NCI-H69 (cell line): ENCODE measurements at places on chromosomes 1 and 21.

DNA sequence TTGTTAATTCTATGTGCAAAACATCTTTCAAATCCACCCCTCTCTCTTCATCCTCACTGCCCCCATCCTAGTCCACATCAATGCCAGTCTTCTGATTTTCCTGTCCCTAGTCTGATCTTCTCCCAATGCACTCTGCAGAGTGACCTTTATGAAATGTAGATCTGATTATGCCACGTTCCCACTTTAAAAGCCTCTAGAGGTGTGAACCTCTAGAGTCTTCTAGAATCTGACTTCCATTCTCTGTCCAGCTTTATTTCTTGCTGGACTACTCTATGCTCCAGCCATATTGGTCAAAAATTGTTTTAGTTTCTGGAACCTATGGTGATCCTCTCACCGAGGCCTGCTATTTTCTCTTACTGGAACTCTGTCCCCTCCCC, 32.5 kb downstream of the ZNF648 start:
- DNase-seq: no peak

DNA sequence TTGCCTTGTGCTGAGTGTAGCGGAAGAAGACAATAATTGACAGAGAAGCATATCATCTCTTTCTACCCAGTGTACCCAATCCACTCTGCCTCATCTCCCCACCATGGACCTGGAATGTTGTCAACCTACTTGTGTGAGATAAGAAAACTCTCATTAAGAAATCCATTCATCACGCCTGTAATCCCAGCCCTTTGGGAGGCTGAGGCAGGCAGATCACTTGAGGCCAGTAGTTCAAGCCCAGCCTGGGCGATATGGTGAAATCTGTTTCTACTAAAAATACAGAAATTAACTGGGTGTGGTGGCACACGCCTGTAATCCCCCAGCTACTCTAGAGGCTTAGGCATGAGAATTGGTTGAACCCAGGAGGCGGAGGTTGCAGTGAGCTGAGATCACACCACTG, 209.6 kb downstream of the PBX1 start:
- no peak for DNase-seq

- DNase-seq: peak; percentile 45
These were observed 94.0 kb downstream of the SLC35F3 start for GRCh38 chr1:233998456-233998855.

DNA sequence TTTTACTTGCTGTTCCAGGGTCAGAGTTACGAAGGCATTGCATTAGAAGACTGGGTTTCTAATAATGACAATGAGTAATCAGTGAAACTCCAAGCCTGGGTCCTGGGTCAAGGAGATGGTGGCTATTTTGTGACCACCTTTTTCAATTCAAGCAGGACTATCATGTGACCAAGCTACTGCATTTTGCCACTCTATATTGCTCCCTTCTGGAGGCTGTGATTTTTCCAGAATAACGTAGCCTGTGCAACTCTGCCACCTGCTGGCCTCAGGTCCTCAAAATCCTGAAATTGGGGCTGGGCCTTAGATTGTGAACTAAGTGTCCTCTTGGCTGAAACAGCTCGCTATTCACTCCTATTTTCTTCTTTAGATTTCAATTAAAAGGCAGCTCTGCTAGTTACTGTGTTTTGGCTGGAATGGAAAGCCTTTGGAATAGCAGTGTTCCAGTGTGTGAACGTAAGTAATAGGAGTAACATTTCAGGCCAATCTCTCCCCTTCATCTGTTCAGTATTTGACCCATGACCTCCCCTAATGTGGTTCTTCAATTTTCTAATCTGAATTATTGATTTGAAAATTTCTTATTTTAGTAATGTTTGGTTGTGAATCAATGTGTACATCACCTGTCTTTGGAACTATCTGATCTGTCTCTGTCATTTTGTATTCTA, 52.9 kb upstream of the CD46 start:
- DNase-seq: peak; percentile 62

DNA sequence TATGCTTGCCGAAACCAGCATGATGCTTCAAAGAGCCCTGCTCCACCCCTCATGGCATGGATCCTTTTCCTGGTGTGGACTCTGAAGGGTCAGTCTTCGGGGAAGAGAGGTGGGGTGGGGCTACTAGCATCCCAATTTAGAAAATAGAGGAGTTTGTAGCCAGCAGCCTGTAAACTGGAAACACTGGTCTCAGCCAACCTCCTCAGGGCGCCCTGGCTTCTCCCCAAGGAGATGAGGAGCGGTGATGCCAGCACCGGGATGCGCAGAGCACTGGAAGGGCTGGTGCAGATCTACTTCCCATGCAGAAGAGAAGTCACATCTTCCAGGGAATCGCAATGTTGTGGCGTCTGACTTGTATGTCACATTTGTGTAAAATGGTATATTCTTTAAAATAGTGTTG, 6.4 kb upstream of the IKBKE start:
- no peak for DNase-seq

DNA sequence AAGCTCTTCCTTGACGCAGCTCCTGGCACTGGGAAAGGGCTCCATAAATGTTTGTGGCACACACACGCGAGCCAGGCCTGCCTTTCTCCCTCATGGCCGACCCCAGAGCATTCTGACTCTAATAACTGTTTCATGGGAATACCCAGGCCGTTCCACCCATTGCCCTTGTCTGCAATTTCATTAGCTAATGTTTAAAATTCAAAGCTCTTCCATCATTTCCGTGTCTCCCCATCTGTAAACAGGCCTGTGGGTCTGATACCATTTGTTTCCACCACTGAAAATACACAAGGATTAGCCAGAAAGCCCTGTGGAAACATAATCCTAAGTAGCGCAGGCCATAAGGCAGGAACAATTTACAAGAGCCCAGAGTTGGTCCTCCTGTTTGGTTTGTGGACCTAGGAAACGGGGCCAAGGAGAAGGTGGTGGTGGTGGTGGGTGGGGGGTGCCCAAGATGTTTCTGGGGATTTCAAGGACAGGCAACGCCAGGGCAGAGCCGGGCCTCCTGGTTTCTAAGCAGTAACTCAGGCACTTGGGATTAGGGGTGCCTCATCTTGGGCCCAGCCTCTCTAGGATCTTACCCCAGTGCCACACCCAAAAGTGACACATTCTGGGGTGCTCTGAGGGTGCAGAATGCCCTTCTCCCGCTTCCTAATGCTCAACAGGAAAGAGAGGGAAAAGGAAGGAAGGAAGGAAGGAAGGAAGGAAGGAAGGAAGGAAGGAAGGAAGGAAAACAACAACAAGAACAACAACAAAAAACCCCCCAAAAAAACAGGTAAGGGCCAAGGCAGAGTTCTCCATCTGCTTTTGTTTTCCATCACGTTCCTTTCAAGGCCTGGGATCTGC, 79.4 kb downstream of the SSBP3 start:
- DNase-seq: peak; percentile 23

DNA sequence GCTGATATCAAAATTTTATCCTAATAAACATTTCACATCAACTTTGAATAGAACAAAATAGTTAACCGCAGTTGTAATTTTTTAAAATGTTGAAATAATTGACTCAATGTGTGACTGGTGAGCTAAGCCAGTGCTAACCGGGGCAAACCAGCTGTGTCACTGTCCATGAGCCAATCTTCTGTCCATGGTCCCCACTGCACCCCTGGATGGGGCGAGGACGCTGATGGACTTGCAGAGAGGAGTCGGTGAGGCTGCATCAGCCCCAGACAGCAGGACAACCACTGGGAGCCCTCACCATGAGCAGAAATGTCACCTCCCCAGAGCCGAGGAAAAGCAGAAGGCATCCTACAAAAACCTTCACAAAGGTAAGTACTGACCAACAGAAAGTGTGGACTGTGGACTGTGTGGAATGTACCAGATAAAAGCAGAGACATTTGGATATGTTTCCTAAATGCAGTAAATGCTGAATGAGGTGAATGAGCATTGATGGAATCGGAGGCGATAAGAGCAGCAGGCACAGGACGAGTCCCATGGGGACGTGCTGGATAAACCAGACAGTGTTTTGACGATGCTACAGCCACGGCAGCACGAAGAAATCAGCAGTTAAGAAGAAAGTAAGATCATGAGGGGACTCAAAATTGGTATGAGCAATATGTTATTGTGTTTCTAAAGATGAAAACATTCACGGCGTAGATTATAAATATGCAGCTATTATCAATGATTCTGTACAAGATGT, 115.0 kb upstream of the BACE2 start:
- no peak for DNase-seq

GRCh38 chr1:213985209-213986019, 2.4 kb upstream of the PROX1 start:
- peak; percentile 70 for DNase-seq

DNA sequence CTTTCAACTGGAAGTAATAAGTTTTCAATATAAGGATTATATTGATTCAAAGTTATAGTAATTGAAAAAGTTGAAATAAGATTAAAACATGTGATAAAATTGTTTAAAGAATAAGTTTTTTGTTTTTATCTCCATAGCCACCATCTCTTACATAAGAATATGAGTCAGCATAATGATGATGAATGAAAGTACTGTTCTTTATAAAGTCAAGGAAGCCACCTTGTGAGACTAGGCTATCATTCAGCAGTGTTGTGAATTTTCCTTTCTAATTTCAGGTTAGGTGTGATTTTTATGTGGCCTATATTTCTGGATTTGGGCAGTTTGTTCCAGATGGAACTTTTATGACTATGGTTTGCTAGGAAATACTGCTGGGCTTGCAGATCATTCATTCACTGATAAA, 22.4 kb upstream of the ASB17 start:
- no peak for DNase-seq

DNA sequence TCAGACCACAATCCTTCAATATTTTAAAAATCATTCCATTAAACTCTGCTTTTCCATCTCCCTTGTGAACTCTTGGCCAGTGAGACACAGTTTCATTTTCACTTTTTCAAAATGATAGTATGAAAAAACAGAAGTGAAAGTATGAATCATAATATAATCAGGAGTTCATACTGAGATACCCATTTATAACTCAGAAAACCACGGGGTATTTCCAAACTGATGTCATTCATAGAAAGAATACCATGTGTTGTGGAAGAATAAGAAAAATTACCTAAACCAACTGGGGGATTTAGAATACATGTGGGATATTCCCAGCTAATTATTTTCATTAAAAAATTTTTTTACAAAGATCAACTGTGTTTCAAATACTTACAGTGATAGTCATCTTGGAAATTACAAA, 149.9 kb downstream of the MRPL39 start:
- DNase-seq: no peak

DNA sequence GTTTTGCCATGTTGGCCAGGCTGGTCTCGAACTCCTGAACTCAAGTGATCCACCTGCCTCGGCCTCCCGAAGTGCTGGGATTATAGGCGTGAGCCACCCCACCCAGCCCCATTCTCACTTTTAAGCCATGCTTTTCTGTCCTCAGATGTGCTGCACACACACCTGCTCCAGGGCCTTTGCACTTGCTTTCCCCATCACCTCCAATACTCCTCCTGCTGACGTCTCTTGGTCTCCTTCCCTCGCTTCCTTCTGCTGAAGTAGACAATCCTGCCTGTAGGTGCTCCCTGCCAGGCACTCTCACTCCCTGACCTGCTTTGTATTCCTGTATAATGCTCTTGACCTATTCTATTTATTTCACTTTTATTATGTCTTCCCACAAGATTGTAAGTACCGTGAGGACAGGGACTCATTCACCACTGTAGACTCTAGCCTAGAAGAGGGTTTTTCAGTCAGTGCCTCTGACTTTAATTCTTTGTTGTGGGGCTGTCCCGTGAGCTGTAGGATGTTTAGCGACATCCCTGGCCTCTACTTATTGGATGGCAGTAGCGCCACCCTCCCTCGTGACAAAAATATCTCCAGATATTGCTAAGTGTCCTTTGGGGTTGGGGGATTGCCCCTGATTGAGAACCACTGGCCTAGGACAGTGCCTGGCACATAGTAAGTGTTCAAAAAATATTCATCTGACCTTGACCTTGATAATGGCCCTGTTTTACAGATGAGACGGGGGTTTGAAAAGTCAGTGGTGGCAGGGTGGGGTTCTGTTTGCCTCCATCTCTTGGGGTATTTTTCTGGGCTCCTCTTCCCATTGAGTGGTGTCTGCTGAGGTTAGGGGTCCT, 4.6 kb downstream of the TNFRSF1B start:
- DNase-seq: no peak

- no peak for DNase-seq
These were observed 104.5 kb downstream of the KCNJ6 start for GRCh38 chr21:37811711-37812110.

GRCh38 chr1:59635097-59635496, 179.7 kb upstream of the HOOK1 start:
- DNase-seq: peak; percentile 92

DNA sequence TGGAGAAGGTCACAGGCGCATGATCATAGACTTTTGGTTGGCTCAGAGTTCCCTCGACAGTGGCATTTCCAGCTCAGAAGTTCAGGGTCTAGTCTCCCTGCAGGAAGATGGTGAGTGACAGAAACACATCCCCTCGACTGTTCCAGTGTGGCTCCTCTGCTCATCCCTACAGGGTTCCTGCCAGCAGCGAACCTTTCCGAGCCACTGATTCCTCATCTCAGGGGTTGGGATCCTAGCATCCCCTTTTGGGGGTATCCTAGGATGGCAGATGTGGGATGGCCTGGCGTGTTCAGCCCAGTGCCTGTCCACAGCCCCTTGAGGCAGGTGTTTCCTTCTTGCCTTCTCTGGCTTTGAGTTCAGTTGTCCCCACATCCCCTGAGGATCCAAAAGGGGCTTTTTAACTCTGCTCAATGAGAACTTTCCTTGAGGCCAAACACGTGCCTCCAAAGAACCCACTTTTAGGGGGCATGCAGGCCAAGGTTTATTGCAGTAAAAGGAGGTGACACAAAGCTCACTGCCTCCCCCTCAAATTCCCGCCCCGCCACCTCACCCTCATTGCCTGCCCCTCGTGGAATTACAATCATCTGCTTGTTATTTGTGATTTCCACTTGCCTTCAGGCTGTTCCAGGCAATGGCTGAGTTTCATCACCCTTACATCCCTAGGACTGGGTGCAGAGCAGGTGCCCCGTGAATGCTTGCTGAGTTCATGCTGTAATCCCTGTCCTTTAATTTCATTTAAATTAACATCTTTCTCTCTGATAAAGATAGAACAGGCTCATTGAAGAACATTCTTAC, 440.7 kb downstream of the CAMTA1 start:
- DNase-seq: no peak

GRCh38 chr21:33007747-33008146, 18.0 kb upstream of the OLIG2 start:
- DNase-seq: no peak
